ENCODE measurements at places on chromosomes 1 and 21.
A peak's percentile ranks its signal among the peaks of the same experiment; 100 is the strongest.

DNA sequence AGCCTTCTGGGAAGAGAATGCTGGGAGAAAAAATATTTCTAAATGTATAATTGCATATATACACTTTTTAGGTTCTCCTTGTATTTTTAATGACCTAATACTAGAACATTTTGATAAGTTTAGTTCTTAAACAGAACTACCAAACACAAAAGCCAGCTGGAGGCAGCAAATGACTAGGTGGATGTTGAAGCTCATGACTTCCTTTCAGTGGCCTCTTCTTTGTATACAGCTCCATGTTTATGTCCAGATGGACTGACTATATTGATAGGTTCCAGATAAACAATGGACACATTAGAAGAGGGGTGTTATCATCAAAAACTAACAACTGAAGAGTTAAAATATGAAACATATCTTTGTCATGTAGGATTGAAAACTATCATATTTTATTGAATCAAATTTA is 52.5 kb downstream of the LRRC8D start:
- no peak for DNase-seq

- DNase-seq: no peak
These were observed 62.8 kb downstream of the DTL start for GRCh38 chr1:212098310-212098709.

GRCh38 chr1:229689904-229690303 is 63.9 kb downstream of the URB2 start:
- no peak for DNase-seq

DNA sequence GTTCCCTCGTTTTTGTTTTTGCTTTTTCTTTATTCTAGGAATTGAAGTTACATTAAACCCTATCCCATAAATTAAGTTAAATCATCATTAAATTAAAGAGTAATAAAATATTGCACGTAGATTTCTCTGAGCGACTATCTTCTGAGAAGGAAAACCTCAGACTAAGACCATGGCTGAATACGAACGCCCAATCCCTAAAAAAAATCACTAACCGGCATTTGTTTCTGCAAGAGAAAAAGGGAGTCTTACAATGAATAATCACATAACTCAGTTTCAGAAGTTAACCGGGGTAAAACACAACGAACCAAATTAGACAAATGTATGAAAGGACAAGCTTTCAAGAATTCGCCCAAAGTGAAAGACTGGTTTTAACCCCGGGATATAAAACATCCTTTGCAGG is 1.3 kb downstream of the PIK3R3 start:
- no peak for DNase-seq

DNA sequence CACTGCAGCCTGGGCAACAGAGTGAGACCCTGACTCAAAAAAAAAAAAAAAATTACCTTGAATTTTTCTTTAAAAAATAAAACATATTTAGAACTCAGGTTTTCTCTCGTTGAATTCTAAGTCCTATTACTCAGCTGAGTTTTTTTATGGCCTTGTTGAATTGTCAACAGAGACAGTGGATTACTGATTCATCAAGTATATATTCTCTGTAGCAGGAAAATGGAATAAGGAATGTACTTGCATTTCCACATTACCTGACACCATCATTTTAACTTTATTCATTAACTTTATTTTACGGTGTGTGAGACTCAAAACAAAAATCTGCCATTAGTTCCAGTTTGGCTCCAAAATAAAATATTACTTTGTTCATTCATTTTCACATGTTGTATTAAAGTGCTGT is 53.8 kb upstream of the APP start:
- DNase-seq: no peak

DNA sequence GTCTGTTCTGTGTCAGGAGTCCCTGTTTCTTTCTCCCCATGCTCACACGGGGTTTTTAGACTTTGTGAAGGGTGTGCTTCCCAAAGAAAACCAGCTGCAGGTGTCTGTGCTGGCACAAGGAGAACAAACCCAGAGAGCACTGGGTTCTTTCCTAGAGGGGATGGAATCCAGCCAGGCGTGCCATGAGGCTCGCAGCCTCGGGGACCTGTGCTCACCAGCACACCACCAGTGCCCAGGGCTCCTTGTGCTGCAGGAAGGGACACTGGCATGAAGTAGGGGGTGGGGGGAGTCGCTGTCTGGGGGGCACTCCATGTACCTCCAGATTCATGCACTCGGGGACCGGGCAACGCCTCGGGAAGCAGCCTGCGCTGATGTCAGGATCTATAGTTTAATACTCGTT is 57.9 kb downstream of the AGPAT3 start:
- no peak for DNase-seq

- no peak for DNase-seq
These were observed 124.0 kb downstream of the PROX1 start for GRCh38 chr1:214111796-214112195.

- peak; percentile 39 for DNase-seq
These were observed 15.1 kb downstream of the USP33 start for GRCh38 chr1:77744576-77744975.

- no peak for DNase-seq
These were observed 211.1 kb downstream of the MATN1 start for GRCh38 chr1:30511991-30512913.

DNA sequence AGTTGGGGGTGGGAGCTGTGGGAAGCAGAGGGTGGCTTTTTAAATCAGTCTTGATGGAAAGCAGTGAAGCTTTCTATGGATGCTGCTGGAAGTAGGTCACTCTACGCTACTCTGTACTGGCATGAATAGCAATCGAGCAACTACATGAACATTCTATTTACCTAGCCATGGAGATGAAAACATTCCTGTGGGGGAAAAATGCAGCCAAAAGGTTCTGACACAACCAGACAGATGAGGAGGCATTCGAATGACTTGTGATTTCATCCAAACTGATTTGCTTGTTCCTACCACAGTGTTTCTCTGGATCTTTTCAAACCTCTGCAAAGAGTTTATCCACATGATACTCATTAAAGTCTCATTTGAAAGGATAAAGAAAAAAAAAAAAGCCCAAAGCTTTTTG is 95.0 kb downstream of the ASTN1 start:
- DNase-seq: no peak

- no peak for DNase-seq
These were observed 71.7 kb downstream of the SNX7 start for GRCh38 chr1:98732985-98733781.

GRCh38 chr1:119279456-119280381 is 88.9 kb upstream of the HAO2 start:
- DNase-seq: no peak

DNA sequence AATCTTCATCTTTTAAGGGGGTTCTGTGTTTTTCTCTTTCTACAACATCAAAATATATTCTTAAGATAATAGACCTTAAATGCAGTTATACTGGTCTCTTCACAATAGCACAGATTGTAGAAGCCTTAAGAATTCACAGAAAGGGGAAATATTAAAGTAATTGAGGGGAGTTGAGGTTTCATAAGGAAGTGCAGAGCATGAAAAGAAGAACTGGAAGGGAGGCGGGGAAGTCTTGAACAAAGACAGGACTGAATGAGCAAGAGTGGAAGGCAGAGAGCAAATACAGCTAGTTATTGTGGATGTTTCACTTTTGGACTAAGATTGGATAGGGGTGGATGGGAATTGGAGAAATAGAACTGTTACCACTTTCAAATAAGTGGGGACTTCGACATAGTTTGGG is 67.7 kb downstream of the PTGER3 start:
- DNase-seq: no peak

- no peak for DNase-seq
These were observed 21.5 kb upstream of the STMN1 start for GRCh38 chr1:25927521-25928265.

DNA sequence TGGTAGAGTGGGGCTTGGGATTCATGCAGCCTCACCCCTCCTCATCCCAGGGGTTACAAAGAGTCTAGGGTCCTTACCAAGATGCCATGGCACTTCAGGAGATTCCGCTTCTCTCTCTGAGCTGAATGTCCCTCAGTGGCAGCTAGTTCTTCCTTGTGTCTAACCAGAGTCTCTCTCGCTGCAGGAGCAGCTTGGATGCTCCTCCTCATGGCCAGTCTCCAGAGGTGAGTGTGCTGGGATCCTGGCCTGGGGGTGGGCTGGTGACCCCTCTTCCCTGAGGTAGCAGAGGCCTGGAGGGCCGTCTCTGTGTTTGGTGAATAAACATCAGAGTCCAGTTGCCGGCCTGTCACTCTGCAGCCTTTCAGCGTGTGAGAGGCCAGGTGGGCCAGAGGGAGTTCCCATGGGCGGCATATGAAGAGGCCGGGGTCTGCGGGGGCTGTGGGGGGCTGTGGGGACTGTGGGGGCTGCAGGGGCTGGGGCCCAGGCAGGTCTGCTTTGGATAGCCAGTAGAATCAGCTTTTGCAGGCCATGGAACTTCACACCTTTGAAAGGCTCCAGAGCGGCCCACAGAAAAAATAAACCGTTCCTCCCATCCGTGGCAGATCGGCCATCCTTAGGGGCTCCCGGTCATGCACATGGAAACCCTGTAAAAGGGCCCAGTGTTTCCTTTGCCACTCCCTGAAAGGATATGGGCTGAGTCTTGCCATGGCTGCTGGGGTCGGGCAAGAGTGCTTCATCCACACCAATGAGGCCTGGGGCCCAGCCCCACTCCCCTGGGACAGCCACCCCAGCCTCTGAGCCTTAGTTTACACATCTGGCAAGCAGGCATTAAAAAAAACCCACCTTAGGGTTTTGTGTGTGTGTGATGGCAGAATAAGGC is 256.4 kb downstream of the FOXD2 start:
- DNase-seq: no peak

DNA sequence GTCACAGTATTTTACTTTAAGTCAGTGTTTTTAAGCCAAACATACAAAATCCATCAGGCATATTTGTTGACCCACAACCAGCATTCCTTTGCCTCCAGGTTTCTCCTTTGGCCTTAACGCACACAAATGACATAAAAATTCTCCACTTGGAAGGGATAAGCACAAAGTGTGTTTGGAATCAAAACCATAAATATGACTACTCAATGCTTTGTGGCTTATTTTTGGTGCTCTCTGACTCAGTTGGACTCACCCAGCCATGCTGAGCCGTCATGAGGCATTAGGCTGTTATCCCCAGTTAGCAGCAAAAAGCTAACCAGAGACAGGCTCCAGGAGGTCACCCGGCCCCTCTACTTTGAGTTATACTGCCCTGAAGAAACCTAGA is 948 bp downstream of the PRUNE1 start:
- no peak for DNase-seq

DNA sequence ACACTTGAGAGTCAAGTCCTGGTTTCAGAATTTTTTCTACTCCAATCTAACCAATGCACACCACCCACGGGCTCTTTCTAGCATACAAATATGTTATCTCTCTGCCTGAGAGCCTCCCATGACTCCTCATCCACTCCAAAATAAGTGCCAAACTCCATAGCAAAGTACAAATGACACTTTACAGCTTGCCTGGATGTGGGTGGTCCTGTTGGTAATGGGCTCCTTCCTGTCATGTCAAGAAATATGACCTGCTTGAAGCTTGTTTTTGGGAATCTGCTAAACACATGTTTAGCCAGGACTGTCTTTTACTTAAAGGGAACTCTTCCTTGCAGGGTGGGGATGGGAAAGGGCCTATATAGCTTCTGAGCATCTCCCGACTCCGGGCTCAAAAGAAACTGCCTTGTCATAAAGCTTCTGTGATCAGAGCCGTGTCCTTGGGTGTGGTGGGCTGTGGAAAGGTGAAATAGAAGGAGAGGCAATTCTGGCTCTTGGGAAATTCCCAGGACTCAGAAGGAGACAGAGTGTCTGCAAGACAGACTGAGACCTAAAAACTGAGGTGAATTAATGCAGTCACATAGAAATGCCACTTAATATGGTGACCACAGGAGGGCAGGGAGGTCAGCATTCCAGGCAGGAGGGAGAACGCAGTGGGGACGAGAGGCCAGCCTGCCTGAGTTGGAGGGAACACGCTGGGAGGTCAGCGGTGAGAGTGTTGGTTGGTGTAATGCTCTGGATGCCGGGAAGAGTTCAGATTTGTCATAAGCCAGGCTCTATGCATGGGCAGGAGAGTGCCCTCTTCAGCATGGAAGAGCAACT is 6.1 kb upstream of the IGFN1 start:
- DNase-seq: peak; percentile 84

- DNase-seq: no peak
These were observed 80.1 kb upstream of the PDC start for GRCh38 chr1:186541003-186541402.

- peak; percentile 56 for DNase-seq
These were observed 64.3 kb upstream of the TINAGL1 start for GRCh38 chr1:31511848-31512615.

GRCh38 chr1:190098107-190098506 is 379.6 kb downstream of the BRINP3 start:
- no peak for DNase-seq

DNA sequence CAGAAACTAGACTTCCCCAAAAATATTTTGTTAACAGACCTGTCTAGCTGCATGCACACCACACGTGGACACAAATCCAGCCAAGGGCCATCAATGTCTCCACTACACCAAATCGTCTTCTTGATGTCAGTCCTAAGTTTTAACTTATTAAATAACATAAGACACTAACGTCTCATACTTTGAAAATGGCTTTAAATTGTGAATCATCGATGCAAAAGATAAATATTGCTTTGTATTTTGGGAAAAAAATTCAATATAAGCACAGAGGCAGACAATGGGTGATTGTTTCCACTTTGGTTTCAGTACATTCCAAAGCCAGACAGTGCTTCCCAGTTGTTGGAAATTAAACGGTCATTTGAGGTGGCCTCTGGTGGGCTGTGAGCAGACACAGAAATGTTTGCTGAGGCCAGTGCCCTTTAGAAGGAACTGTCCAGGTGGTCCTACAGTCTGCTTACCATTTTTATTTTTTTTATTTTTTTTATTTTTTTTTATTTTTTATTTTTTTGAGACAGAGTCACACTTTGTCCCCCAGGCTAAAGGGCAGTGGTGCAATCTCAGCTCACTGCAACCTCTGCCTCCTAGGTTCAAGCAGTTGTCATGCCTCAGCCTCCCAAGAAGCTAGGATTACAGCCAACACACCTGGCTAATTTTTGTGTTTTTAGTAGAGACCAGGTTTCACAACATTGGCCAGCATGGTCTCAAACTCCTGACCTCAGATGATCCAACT is 1.8 kb upstream of the KIAA2013 start:
- DNase-seq: no peak

- no peak for DNase-seq
These were observed 2.2 kb downstream of the TOMM40L start for GRCh38 chr1:161228032-161228431.

GRCh38 chr1:28986306-28986910 is 72.0 kb downstream of the EPB41 start:
- no peak for DNase-seq

- peak; percentile 63 for DNase-seq
These were observed 1.0 kb downstream of the PLPP3 start for GRCh38 chr1:56578138-56578962.
